ENCODE measurements at places on chromosomes 3 and 15.

DNA sequence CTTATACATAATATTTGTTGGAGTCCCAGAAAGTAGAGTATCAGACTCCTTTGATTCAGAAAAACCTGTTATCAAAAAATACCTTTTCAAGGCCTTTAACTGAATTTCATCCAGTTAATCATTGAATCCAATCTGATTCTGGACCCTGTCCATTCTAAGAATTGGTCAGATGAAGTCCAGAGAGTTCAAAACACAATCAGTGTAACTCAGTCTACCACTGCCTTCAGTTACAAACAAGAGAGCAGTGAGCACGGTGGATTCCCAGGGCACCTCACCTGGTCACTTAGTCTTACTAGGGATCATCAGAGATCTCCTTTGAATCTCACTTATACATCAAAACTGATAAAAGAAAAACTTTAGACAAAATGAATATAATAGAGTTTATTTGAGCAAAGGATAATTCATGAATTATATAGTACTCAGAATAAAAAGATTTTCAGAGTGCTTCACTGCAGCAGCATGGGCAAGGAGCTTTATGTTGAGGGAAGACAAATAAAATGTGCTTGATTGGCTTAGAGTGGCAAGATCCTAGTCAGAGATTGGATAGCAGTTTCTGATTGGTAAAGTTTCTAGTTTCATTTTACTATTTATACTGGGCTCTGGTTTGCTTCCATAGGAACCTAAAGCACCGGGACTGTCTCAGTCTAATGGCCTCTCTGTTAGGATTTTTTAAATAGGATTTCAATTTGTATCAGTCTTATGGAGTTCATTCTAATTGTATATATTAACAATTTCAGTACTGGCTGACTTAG lies 474.9 kb upstream of the GOLIM4 start:
- no peak for DNase-seq

GRCh38 chr3:17765819-17766472 lies 23.5 kb upstream of the TBC1D5 start:
- no peak for DNase-seq

DNA sequence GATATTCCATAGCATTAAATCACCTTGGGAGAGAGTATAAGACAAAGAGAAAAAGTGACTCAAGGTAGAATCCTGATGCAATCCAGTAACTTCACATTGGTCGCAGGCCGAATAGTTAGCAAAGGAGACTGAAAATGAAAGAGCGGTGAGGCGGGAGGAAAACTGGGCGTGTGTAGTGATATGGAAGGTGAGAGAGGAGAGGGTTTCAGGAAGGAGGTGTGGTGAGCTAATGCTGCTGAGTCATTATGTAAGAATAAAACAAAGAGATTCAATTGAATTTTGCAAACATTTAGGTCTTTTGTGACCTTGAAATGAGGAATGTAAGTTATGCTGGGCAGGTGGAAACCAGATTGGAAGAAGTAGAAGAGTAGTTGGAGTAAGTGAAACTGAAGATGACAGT lies 235.3 kb downstream of the C3orf38 start:
- no peak for DNase-seq

- no peak for DNase-seq
Observed at GRCh38 chr3:25177041-25177440, 251.0 kb upstream of the RARB start.

GRCh38 chr3:33699275-33699674 lies 18.8 kb downstream of the CLASP2 start:
- no peak for DNase-seq

DNA sequence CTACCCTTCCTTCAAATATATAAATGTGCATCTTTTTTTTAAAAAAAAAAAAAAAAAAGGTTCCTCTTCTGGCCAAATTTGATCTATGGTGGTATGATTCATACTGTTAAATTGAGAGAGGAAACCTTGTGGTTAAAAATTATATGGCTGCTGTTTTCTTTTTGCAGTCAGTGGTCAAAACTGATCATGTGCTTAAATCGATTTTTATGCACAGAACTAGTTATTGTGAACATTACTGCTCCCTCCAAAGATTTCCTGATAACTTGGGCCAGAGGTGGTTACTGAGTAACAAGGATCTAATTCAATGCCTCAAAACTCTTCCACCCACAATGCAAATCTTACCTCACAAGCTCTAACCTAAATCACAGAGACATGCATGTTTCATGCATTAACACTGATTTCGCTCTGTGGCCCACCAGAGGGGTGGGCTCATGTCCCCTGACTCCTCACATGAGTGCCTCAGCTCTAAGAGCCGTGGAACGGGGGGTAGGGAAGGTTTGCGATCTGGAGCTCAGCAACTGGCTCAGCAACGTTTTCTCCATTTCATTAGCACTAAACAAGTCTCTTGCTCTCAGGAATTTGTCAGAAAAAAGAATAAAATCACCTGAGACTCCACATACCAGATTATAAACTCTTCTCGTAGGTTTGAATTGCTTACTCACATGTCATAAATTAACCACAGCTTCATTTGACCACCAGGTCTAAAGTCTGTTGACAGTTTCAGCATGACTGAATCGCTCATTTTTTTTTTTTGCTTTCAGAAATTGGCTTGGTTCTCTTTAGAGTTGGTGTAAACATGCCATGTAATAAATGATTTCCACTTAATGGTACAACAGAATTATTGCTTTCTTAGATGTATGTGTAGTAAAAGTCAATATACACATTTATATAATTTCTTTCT lies 280.4 kb downstream of the CD47 start:
- no peak for DNase-seq

DNA sequence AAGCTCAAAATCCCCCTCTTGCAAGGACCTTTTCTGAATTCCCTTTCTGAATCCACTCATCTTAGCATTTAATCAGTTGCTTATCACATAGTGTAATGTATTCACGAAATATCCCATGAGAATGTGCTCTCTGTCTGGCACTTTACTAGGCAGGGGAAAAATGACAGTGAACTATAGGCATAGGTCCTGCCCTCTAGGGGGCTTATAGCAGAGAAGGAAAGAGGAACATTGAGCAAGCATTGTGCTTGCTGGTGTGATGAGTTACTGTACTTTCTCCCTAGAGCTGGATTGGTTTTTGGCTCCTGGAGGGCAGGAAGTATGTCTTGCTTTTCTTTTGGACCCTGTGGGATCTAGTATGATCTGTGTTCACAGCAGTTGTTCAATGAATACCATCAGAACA lies 26.5 kb downstream of the DUOX2 start:
- DNase-seq: no peak

- DNase-seq: no peak
Observed at GRCh38 chr3:133797396-133798105, 8.1 kb upstream of the SRPRB start.

DNA sequence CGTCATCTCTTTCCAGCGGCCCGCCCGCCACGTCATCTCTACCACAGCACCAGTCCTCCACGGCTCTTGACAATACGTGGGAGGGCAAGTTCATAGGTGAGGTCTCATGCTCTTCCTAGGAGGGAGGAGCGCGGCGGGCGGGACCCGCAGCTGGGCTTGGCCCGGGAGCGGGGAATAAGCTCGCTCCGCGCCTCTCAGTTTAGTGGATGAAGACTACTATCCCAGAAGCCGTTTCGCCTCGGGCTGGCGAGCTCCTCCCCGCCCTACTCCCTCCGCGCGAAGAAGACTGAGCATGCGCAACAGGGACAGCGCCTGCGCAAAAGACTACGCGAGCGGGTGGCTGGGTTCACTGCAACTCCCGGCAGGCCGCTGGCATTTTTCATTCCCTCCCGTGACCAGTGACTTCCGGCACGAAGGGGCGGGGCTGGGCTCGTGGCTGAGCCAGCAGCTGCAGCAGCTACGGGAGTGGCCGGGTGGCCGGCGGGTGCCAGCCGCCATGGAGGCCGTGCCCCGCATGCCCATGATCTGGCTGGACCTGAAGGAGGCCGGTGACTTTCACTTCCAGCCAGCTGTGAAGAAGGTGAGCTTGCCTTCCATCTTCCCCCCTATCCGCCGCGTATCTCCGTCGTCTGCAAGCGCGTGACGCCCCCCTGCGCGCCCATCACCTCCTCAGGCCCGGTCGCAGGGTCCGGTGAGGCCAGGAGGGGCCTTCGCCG lies at the start of gene PTPN23:
Gene PTPN23, plus strand, starts transcription at position 421 of the 716 bp plus-strand sequence. Its CDS starts 76 bp downstream, at position 497.
- DNase-seq: peak; percentile 100

DNA sequence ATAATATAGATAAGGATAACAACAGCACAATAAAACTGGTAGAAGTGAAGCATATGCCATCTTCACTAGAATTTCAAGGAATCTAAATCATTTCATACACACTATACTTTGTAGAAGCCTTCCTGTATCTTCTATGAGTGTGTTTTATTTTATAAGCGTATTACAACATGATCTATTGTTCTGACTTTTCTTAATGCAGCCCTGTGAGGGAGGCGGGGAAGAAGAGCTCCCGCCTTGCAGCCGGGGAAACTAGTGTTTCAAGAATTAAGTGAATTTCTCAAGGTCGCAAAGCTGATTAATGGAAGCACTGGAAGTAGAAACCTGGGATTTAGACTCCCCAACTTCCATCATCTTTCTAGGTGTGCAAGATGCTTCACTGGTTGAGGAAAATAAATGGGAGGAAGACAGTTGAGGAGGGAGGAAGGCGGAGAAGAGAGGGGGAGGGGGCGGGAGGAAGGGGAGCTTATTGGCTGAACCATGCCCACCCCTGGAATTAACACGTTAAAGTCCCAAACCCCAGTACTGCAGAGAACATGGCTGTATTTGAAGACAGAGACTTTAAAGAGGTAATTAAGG lies 32.9 kb downstream of the VGLL4 start:
- DNase-seq: no peak

DNA sequence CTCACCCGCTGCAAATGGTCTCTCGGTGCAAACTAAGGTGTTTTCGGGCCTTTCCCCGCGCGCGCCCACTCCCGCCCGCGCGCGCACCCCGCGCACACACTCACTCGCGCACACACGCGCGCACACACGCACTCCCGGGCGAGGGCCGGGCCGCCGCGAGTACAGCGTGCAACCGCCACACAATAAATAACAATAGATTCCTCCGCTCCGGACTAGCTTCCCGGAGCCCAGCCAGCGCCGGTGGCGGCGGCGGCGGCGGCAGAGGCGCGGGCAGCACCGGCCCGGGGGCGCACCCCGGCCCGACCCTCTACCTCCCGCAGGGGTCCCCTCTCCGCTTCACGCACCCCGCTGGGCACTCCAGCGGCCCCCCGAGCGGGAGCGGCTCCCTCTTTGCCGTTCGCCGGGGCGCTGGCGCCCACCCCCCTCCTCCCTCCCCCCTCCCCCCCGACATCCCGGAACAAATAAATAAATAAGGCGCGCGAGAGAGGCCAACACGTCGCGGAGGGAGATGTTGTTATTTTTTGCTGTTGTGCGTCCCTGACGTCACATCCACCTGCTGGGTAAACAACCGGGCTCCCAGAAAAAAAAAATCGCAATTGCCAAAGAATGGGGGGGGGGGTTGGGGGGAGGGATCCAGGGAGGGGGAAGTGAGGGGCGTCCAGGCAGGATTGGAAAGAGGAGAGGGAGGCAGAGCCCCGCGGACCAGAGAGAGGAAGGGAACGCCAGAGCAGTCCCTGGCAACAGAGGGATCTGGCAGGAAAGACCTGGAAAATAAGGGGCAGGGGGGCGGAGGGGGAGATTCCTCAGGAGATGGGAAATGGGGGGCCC lies at the start of gene FOXP1:
Gene FOXP1, minus strand, starts transcription at position 163 of the 828 bp plus-strand sequence. CDS start 385,347 bp downstream, outside the sequence.
- DNase-seq: peak; percentile 62

- peak; percentile 69 for DNase-seq
Observed at GRCh38 chr15:58545307-58546065, 113.7 kb downstream of the LIPC start.

- DNase-seq: no peak
Observed at GRCh38 chr3:42368861-42369260, 41.5 kb downstream of the LYZL4 start.

DNA sequence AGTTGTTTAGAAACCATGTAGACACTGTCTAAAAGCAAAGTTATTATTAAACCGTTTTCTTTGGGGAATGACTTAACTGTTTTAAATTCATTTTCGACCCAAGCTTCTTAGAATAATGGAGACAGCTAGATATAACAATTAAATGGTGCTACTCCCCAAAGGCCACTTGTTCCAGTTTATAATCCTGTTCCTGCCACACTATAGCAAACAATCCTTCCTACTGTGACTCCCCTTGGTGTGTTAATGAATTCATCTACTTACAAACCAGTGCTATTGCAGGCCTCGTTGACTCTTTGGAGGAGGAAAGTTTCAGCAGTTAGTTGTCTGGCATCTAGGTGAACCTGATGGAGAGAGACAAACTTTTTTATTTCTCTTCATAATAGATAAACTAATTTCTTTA lies 25.2 kb upstream of the CLSTN2 start:
- DNase-seq: no peak

DNA sequence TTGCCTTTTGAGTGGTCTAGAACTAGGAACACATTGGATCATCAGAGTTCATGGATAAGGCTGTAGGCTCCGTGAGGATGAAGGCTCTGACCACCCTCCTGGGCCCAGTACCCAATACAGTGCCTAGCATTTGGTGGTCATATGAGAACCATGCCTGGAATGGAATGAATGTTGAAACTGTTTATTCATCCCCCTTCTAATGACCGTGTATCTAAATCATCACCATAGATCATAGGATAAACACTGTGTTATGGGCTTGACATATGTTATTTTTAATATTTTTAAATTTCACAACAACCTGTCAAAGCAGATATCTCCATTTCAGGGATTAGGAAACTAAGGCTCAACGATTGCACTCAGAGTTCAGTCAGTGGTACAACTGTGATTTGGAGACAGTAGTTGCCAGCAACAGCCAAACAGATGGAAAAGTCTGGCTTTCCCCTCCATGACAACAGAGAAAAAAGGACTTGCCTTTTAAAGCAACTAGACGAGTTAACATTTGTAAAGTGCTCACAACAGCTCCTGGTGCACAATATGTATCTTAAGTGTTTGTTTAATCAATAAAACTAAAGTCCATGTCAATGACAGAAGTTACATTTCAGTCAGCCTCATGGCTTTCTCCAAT lies 89.6 kb downstream of the TMEM266 start:
- no peak for DNase-seq

DNA sequence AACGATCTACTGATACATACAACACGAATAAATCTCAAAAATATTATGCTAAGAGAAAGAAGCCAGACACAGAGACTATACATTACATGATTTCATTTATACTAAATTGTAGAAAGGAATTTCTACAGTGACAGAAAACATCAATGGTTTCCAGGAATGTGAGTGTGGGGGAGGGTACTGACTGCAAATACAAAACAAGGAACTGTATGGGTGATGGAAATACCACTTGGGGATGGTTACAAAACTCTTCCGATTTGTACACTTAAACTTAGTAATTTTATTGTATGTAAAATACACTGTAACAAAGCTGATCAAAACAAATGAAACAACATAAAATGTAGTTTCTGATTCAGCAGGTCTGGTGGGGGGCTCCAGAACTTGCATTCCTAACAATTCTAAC lies 45.8 kb upstream of the IP6K2 start:
- no peak for DNase-seq
